ENCODE measurements at places on chromosomes 4 and X.
A peak's percentile ranks its signal among the peaks of the same experiment; 100 is the strongest.

DNA sequence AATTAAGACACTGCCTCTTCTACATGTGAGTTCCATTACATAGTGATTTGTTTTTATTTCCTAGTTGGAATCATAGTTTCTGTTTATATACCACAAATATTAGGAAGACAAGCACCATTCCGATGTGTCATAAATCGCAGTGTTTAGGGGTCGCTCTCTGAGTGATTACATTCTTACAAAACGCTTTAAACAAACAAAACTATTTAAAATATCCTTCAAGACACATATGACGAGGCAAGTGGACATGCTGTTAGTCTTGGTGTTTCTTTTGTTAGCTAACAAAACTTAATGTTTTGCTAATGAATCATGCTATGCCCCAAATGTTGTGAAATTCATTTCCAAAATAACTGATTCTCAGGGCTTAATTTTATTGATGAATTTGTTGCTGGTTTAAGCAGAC lies 1219.3 kb upstream of the PRKX start:
- DNase-seq = no peak

DNA sequence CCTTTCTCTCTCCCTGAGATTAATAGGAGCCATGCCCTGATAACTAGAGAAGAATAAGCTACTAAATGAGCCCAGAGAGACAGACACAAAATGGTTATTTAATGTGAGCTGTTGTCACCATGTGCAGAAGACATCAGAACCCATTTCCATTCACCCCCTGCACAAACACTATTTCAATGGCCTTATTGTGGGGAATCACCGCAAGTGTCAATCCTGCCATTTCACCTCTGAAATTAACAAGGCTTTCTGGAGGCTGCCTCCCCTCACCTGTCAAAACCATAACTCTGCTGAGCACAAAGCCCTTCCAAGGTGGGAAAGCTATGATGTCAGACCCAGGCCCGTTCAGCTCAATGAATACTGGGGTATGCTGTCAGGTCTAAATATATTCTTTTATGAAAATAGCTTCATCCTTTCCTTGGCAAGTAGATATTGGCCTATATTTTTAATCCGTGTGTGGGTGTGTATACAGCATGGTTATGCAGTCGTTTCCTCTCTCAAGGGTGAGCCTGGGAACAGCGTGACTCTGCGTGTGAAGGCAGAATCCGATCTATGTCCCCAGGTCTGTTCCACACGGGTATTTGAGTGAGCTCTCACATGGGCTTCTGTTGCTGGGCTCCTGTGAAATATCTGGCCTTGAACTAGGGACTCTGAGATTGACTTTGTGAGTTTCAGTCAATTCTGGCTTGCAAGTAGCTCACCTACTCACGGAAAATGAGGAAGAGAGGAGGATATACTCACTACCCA lies 266.3 kb downstream of the FBXW7 start:
- DNase-seq = no peak

DNA sequence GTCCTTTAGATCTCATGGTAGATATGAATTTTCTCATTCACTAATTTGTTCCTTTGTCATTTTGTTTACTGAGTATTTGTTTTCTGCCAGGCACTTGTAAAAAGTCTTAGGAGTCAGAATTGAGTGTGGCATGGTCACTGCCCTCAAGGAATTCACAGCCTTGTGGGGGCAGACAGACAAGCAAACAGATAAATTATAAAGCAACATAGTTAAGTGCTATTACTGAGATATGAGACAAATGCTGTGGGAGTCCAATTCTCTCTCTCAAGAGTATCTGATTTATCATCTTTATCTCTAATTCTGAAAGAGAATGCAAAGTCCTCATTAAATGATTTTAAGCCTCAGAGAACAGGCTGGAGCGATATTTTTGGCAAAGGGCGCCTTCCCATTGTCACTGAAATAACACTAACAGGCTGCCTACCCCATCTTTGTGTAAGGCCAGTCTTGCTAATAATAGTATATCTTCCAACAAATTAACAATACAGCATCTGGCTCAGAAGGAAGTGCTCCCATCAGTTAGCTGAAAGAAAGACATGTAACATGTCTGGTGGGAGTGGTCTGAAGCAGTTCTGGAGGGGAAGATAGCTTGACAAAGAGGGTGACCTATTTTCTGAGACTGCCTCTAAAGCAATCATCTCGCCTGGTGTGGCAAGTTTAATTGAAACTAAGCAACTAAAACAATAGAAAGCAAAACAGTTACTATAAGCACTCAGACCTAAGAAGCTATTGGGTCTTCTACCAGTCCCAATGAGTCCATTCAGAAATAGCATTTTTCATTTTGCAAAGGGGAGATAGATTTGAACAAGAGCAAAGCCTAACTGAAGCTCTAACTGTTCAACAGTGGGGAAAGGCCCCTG lies 61.5 kb upstream of the AMOT start:
- no peak for DNase-seq

- DNase-seq = no peak
Observed at GRCh38 chr4:70842761-70843435, 3.2 kb upstream of the GRSF1 start.

- no peak for DNase-seq
Observed at GRCh38 chr4:54945838-54946237, 179.6 kb downstream of the KDR start.

- no peak for DNase-seq
Observed at GRCh38 chr4:72432975-72433374, 136.0 kb downstream of the ADAMTS3 start.

DNA sequence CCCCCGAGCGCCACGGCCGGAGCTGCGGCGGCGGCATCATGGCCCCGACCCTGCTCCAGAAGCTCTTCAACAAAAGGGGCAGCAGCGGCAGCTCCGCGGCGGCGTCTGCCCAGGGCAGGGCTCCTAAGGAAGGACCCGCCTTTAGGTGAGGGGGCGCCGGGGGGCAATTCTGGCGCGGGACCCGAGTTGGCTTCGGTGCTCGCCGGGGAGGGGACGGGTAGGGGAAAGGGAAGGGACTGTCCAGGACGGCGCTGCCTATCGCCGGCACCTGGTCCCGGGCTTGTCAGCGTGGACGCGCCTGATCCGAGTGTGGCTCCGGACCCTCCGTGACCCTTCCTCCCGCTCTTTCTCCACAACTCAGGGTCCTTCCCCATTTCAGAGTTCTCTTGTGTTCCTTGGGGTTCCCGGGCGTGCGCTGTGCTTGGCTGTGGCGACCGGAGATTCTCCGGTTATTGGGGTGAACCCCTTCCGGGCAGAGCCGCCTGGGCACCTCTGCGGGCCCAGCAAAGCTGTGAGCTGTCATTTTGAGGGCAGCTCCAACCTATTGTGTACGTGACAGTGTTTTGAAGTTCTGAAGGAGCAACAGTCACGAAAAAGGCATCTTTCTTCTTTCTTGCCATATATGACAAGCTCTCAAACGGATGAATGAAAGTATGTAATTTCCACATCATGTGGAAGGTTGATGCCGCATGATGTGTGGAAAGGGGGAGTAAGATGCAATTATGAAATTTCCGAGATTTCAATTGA lies 522 bp downstream of the FNIP2 start:
- DNase-seq = peak; percentile 27

GRCh38 chr4:156725257-156725656 lies 246.3 kb downstream of the PDGFC start:
- DNase-seq = no peak

DNA sequence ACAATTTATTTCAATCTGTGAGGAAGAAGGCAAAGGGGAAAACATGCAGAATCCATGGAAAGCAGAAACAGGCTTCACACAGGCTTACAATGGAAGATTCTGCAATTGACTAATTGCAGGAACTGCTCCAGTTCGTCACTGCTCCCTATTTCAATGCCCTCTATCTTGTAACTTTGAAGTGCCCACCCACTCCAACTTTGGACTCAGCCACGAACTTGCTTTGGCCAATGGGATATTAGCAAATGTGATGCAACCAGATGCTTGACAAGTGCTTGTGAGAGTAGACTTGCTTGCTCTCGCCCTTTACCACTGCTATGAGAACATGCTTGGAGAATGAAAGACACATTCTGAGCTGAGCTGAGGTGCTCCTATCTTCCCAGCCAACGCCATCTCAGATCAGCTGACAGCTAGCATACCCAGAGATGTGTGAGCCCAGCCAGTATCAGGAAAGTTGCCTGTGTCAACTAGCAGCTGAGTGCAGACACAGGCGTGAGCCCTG lies 105.7 kb upstream of the PTCHD1 start:
- DNase-seq = no peak

GRCh38 chr4:158121161-158121579 lies 51.7 kb downstream of the GASK1B start:
- DNase-seq = no peak

- no peak for DNase-seq
Observed at GRCh38 chrX:21781525-21781924, 23.6 kb upstream of the SMPX start.

DNA sequence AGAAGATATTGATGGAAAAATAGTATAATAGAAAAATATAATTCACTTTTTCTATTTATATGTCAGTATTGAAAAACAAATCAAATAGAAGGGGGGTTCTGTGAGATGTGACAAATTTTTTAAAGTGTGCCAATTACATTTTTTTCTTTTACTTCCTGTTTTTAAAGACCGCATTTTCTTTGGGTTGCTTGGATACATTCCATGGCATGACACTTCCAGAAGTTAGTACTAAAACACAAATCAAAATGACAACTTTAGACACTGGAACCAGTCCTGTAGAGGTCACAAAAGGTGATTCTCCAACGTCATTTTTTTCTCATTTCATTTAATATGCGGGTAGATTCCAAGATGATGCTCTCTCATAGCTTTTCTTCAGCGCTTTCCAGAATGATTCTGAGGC lies 116.2 kb upstream of the GNPDA2 start:
- no peak for DNase-seq

- no peak for DNase-seq
Observed at GRCh38 chrX:50842221-50842620, 28.2 kb upstream of the SHROOM4 start.

- no peak for DNase-seq
Observed at GRCh38 chrX:148043271-148043855, 62.2 kb downstream of the FMR1NB start.

DNA sequence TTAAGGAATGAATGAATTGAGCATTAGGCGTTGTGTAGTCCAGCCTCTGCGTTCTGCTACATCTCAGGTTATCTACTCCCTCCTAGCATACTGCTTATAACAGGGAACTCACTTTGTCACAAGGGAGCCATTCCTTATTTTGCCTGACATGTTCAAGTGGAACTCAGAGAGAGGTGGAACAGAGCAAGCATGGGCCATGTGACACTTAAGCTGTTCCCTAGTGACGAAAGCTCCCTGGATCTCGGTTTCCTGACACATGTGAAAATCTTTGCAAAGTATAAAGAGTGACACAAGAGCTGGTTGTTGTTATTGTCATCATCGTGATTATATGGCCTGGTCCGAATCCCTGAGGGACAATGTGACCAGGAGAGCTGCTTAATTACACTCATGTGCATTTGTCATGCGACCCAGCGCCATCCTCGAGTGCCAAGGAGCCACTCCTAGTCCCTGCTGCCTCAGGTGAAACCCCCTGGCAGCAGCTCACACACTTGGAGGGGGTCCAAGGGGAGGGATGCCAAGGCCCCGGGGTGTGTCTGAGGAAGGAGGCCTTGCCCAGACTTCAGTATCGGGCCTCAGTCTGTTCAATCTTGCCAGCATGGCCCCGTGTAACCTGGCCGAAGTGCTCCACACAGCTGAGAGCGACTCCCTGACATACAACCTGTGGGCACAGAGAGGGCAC lies 98.5 kb upstream of the MAP3K15 start:
- no peak for DNase-seq

GRCh38 chr4:9921326-9921725 lies 100.0 kb downstream of the SLC2A9 start:
- no peak for DNase-seq

Data from stimulated activated CD4-positive, alpha-beta T cell treated with anti-CD3 and anti-CD28 coated beads, Interleukin-12 subunit alpha, Interleukin-12 subunit beta, amount 100 ng/mL, for 4 hours (primary cell).